Prostate gland (tissue), 2 donors: ENCODE measurements at places on chromosomes 3 and 15. TPM values are rescaled to one million over a fixed set of nuclear protein-coding genes. Genes with fewer than 3 reads are reported as not detected.

The TRIM59 gene
- 3.2 TPM for total RNA-seq

The RASA2 gene
- total RNA-seq = 7.8 TPM

The WNT7A gene
- total RNA-seq = not detected

The CCDC54 gene
- total RNA-seq = not detected

The KLHL40 gene
- 1.2 TPM for total RNA-seq

The PPP1R14D gene
- total RNA-seq = not detected

The CPNE4 gene
- total RNA-seq = 68.2 TPM

The LSAMP gene
- total RNA-seq = 38.0 TPM

The GPR27 gene
- 11.2 TPM for total RNA-seq

The ARL14 gene
- total RNA-seq = not detected

DNA sequence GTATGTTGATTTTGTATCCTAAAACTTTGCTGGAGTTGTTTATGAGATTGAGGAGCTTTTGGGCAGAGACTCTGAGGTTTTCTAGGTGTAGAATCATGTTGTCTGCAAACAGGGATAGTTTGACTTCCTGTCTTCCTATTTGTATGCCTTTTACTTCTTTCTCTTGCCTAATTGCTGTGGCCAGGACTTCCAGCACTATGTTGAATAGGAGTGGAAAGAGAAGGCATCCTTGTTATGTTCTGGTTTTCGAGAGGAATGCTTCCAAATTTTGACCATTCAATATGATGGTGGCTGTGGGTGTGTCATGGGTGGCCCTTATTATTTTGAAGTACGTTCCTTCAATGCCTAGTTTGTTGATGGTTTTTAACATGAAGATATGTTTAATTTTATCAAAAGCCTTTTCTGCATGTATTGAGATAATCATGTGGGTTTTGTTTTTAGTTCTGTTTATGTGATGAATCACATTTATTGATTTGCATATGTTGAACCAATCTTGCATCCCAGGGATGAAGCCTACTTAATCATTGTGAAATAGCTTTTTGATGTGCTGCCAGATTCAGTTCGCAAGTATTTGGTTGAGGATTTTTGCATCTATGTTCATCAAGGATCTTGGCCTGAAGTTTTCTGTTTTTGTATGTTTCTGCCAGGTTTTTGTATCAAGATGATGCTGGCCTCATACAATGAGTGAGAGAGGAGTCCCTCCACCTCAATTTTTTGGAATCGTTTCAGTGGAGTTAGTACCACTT is 188.1 kb downstream of the MINAR1 start:
- DNase-seq = no peak

- DNase-seq = no peak
These were observed 1.4 kb downstream of the NISCH start for GRCh38 chr3:52456800-52457183.

GRCh38 chr3:150451329-150452048 is 43.4 kb downstream of the TSC22D2 start:
- DNase-seq = no peak

DNA sequence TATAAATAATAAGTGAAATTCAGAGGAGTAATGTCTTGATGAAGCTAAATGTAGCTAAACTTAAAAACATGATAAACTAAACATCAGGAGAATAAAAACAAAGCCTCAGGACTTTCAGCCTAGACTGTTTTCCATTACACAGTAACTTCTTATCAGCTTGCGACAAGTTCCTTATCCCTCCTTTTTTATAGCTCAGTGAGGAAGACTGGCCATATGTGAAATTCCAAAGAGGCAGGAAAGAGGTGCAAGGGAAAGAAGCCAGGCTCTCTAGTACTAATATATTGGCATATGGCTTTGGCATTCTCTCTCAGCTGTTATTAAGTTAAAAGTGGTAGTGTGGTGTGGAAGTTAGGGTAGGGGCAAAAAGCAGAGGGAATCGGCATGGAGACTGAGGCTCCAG is 4.4 kb downstream of the COX17 start:
- no peak for DNase-seq

- no peak for DNase-seq
These were observed 2.4 kb upstream of the KLF13 start for GRCh38 chr15:31324186-31324585.

DNA sequence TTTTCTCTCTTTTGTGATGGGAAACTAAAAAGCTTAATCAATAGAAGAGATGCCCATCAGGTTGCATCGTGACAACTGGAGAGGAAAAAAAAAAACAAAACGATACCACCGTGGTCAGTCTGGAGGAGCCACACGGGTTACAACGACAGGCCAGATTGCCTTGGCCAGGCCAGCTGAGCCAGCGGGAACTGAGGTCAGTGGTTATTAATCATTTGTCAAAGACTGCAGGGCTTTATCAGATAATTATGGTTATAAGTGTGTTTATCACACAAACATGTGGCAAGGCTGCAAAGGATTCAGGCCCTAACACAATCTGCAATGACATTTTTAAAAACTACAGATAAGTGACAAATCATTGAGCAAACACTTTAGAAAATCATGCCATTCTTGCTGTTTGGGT is 135.0 kb upstream of the FAM3D start:
- no peak for DNase-seq

DNA sequence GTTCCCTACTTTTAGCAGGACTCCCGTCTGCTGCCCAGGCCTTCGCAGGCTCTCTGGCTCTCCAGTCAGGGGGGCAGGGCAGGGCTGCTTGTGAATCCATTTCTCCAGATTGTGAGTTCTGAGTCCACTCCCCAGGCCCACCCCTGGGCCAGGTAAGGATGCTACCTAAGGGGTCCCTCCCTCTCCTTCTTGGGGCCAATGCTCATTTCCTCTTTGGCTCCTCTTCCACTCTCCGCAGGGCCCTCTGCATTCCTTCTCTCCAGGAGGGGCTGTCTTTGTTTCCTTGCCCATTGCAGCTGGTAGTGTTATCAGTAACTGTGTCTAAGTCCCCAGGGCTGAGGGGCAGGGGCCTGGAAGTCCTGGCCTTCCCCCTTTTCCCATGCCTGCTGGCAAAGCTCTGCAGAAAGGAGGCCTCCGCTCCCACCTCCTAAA is 13.0 kb upstream of the CACNA2D2 start:
- no peak for DNase-seq

DNA sequence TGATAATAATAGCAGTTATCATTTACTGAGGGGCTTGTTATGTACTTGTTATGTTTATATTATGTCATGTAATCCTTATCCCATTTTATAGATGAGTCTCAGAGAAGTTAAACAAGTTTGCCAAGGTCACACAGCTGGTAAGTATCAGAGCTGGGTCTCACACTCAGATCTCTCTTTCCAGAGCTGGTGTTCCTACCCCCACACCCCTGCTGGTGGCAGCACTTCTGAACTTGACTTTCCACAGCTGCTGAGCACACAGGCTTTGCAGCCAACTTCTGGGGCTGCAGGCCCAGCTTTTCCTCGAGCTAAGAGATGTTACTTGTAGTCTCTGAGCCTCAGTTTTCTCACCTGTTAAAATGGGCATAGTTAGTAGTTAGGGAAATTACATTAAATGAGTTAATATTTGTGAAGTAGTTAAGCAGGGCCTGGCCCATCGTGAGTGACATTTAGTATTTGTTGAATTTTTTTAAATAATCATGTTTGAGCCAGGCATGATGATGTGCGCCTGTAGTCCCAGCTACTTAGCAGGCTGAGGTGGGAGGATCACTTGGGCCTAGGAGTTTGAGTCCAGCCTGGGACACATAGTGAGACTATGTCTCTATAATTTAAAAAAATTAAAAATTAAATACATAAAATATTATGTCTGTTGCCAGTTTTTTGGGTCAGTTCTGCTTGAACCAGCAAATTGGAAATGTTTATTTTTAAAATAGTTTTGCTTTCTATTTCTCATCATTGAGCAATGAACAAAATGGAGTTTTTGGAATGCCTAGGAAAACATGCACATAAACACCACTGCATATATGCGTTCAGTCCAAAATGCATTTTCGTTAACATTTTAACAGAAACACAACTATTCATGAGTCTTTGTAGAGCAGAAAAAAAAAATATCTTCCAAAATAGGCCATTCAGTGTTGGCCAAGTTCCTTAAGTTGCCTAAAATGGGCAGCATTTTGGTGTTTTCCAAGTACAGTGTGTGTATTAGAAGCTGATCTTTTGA is 87.3 kb downstream of the SMAD6 start:
- no peak for DNase-seq

DNA sequence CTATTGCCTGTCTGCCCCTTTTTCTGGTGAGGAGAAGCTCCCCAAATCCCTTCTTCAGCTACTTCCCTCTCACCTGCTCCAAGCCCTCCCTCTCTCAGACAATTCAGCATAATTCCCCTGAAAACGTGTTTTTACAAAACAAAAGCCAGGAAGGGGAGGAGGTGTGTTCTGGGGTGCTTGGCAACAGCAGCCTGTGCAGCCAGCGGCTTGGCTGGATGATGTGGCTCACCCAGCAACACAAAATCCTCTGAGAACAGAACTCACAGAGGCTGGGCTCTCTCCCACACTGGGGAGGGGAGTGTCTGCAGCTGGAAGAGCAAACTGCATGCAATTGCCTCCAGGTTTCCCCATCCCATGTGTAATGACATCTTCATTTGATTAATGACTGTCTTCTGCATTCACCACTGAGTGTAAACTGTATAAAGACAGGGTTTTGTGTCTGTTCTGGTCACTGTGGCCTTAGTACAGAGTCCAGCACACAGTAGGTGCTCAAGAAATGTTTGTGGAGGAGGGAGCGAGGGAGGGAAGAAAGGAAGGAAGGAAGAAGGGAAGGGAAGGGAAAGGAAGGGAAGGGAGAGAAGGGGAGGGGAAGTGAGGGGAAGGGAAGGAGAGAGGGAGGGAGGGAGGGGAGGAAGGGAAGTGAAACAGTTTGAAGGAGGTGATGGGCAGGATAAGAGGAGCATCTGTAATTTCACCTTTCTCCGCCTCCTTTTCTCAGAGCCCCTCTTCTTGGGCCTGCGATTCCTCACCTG is 70.1 kb upstream of the GLCE start:
- no peak for DNase-seq

- DNase-seq = no peak
These were observed 26.5 kb downstream of the KLF13 start for GRCh38 chr15:31352911-31353811.

DNA sequence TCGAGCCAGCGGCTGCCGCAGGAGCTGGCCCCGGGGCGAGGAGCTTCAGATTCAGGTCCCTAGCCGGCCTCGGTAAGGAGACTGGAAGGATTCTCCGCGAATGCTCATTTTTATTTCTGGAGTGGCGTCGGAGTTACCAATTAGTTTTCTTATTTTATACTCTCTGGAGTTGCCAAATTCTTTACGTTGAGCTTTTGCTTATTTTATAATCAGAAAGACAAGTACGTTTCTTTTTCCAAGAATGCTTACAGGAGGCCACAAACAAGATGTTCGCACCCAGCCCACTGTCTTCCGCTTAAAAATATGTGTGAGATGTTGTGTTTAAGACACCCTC is 453 bp upstream of the GPR156 start:
- DNase-seq = no peak

GRCh38 chr15:60121845-60122244 is 117.7 kb downstream of the FOXB1 start:
- no peak for DNase-seq

DNA sequence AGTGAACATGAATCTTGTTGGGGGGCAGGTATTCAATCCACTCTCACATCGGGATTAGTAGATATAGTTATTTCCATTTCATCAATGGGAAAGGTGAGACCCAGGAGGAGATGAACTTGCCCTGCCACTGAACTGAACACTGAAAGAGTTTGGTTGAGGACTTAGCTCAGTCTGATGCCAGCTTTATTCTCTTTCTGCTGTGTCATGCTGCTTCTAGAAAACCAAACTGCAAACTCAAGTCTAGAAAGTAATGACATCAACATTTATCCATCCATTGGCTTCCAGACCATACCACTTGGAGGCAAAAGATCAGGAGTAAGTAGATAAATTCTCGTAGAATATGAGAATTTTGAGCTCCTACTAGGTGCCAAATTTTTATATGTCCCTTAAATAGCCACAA is 288.0 kb upstream of the CTNNB1 start:
- DNase-seq = no peak

DNA sequence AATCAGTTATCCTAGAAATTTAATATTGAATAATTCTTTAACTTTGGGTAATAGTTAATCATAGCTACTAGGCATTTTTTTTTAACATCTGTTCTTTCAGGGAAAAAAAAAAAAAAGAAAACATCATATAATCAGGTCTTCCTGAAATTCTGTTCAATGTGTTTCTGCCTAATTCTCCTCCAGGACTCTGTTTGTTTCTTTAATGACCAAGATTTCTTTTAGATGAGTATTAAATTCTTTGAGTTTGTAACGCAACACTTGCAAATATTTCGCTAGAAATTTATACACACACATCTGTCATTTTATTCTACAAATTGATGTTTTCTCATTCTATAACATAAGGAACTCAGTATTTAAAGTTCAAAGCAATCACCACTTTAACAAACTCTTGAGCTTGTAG is 56.7 kb downstream of the ALCAM start:
- no peak for DNase-seq
